Thymus (tissue), 14 donors: ENCODE measurements at places on chromosomes 3 and 15.

GRCh38 chr3:27385504-27385903, 16.3 kb upstream of the NEK10 start:
- DNase-seq = no peak

DNA sequence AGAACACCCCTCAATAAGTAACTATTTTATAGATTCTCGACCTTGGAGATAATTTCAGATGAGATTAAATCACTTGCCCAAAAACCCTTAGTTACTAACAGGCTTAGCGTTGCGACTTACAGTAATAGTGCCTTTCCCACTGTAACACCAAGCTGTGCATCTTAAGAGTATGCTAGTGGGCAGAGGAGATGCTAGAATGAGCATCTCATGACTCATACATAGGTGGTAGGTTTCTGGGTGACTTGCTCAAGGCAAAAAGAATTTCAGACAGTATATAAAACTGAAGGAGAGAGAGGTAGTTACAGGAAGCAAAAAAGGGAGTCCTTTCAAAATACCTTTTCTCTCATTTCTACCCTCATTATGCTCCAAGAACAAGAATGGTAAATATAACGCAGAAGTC, 3.9 kb downstream of the KATNBL1 start:
- DNase-seq = no peak

GRCh38 chr15:81024265-81024872, 23.6 kb downstream of the TLNRD1 start:
- DNase-seq = peak; percentile 24

DNA sequence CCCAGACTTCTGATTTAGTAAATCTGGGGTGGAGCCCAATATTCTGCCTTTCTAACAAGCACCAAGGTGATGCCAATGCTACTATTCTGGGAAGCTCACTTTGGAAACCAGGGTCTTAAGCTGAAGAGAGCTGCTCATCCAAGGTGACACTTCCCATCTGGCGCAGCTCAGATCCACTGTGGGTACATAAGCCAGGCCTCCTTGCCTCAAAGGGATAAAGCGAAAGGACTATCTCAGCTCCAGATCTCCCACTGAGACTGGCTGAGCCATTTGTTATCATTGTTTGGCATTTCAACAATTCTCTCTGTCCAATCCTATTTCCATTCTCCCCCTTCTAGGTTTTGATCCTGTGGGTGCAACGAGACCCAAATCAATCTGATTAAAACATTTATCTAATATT, 323.8 kb downstream of the GBE1 start:
- no peak for DNase-seq

DNA sequence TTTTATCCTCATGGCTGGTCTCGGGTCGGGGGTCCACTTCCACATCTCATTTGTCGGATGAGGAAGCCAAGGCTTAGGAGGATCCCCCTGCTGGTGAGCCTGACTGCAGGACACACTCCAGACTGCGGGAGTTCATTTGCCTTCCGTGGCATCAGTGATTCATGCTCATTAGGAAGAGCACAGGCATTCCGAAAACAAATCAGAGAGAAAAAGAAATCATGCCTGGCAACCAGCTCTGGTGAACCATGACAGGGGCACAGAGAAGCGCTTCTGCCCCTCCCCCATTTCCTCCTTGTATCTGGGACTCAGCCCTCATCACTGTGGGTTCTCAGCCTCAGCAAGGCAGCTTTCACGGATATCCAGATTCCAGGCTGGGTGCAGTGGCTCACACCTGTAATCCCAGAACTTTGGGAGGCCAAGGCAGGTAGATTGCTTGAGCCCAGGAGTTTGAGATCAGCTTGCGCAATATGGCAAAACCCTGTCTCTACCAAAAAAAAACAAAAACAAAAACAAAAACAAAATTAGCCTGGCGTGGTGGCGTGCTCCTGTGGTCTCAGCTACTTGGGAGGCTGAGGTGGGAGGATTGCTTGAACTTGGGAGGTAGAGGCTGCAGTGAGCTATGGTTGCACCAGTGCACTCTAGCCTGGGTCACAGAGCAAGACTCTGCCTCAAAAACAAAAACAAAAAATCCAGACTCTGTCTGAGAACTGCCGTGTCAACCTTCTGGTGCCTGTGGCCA, 28.4 kb downstream of the IRAK2 start:
- no peak for DNase-seq

- DNase-seq = no peak
These were observed 1101.0 kb downstream of the ROBO2 start for GRCh38 chr3:78140866-78141265.

DNA sequence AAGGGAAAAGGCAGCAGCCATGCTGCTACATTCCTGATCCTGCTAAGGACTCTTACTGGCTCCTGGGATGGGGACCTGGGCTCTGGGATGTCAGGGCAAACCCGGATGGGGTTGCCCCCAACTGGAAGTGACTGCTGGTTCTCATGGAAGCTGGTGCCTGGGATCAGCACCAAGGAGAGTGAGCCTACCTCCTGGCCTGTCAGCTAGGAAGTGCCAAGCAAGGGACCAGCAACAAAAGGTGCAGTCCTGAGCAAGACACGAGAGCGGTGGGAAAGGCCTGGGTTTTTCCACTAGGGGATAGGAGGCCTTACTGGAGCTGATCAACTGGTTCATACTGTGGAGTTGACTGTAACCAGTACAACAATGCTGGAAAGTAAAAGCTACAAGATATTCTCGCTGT, 47.9 kb upstream of the SYNM start:
- no peak for DNase-seq

- no peak for DNase-seq
These were observed 36.1 kb downstream of the SENP8 start for GRCh38 chr15:72154316-72154715.
